Hematopoietic multipotent progenitor cell treated with erythropoietin and hydrocortisone succinate and interleukin-3 and kit ligand, for 15 days (in vitro differentiated cells): ENCODE measurements at places on chromosomes 16 and 17.

GRCh38 chr17:82859431-82860403 lies 19.9 kb upstream of the ZNF750 start:
- DNase-seq: no peak

DNA sequence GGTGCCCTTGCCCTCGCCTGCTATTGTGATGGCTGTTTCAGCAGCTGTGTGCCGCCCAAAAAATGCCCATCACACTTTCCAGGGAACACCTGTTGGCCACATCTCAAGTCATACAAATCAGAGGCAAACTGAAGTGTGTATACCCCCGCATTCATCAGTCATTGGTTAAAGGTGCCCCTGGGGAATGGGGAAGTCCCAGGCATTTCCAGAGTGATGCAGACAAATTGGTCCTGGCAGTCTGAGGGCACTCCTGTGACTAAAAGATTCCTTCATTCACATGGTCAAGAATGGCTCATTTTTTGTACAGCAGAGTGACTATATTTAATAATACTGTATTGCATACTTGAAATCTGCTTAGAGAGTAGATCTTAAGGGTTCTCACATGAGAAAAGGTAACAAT lies 102.9 kb upstream of the TMEM97 start:
- DNase-seq: no peak

DNA sequence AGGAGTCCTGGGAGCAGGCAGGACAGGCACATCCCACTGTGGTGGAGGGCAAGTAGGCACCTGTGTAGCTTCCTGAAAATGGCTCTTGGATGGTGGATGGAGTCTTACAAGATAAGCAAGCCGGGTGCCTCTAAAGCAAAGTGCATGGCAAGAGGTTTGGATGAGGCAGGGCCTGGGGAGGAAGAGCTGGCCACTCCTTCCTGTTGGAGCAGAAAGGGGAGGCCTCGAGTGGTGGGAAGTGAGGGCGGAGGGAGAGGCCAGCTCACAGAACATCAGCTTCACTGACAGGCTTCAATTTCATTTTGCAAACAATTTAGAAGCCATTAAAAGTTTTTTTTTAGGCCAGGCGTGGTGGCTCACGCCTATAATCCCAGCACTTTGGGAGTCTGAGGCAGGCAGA lies 31.0 kb downstream of the CD300A start:
- no peak for DNase-seq

- no peak for DNase-seq
These were observed 8.4 kb upstream of the PIPOX start for GRCh38 chr17:29034510-29034909.

DNA sequence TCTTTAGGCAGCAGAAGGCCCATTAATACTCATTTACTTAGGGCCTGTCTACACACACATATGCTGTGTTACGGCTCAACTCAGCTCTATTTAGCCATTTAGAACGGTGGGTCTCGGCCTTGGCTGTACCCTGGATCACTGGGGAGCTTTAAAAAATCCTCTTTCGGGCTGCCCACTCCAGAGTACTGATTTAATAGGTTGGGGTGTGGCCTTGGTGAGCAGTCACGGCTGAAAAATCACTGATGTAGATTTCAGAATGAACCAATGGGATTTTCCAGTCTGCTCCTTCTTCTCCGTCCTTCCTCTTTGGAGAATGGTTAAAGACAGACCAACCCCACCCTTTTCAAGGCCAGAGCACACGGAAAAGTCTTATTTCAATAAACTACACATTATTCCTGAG lies 223.5 kb downstream of the CCDC182 start:
- no peak for DNase-seq

DNA sequence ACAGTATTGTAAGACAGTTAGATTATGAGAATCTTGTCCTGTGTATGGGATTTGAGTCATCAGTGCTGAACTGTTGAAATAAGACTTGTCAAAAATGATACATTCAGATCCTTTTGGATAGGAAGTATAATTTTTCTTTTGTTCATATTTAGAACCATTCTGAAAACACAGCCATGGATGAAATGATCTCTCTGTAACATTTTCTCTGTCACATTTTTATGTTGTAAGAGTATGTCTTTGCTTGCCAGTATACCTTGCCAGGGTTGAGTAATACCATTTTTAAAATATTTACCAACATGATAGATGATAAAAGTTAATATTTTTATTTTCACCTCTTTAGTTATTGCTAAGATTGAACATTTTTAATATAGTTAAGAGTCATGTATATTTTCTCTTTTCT lies 45.0 kb downstream of the NSRP1 start:
- no peak for DNase-seq

DNA sequence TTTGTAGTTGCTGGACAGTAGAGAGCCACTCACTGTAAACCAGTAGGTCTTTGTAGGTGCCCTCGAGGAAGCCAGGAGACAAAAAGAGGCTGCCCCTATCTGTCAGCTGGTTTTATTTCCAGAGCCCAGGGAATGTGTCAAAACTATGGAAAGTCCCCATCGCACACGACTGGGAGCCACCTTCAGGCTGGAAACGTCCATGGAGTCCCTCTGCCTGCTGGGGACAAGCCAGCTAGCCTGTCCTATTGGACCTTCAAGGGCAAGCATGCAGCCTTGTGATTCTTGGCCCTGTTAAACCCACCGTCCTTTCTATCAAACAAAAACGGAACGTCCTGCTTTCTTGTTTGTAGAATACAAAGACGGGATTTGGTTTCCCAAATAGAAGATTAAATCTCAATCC lies 289.8 kb downstream of the SLC39A11 start:
- DNase-seq: no peak

DNA sequence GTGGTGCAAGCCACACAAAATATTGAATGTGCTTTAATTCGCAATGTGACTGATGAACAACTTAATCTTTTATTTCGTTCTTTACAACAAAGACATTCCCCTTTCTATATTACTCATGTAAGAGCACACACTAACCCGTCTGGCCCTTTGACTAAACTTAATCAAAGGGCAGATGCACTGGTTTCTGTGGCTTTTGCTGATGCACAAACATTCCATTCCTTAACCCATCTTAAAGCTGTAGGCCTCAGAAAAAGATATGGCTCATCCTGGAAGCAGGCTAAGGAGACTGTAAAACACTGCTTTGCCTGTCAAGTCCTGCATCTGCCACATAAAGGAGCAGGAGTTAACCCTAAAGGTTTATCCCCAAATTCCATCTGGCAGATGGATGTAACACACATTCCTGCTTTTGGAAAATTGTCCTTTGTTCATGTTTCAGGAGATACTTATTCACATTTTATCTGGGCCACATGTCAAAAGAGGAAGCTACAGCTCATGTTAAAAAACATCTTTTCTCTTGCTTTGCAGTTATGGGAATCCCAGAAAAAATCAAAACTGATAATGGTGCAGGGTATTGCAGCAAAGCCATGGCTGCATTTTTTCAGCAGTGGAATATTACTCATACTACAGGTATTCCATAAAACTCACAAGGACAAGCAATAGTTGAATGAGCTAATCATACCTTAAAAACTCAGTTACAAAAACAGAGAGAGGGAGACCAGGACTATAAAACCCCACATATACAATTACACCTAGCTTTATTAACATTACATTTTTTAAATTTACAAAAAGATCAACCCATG lies 137.2 kb downstream of the AHSP start:
- no peak for DNase-seq

DNA sequence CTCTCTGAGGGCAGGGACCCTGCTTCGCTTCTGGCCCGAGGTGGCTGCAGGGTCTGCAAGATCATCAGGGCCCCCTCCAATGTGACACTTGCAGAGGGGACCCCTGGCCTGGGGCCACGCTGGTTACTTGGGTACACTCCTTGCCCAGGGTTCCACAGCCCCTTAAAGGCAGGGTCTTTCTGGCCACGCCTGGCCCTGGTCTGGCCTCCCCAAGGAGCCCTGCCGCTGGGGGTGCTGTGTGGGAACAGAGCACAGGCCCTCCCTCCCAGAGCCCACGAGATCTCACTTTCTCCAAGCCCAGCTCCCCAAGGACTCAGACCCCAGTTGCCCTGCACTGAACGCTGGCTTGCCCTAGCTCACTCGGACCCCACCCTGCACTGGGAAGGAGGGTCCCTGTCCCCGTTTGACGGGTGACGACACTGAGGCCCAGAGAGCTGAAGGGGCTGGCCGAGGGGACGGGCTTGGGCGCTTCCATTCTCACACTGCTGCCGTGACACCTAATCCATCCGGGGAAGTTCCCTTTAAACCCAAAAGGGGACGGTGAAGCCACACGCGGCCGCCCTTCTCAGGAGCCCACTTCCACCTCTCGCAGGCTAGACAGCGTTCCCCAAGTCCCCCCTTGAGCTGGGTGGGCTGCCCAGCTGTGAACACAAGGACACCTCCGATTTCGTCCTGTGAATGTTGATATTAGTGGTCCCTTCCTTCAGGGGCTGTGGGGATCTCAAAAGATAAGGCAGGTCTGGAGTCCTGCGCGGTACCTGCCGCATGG lies 26.9 kb upstream of the OSGIN1 start:
- DNase-seq: no peak

- no peak for DNase-seq
These were observed 4.4 kb downstream of the MVP start for GRCh38 chr16:29824589-29825144.

- no peak for DNase-seq
These were observed 17.1 kb downstream of the HIGD1B start for GRCh38 chr17:44864831-44865230.

GRCh38 chr17:31078290-31078689 lies 16.5 kb upstream of the NF1 start:
- DNase-seq: no peak

DNA sequence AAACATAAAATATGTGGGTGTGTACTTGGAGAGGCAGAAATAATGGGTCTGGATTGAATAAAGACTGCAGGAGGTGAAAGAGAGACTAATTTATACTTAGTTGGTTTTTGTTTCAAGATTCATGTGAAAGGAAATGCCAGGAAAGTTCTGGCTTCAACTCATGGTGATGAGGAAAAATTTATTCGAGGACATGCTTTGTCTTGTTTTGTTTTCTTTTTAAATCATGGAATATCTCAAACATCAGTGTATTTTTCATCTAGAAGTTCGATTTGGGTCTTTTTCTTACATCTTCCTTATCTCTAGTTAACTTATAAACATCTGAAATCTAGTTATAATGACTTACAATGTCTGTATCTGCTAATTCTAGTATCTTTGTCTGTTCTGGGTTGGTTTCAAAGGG lies 115.1 kb downstream of the CDK5R1 start:
- DNase-seq: no peak

- DNase-seq: no peak
These were observed 29.3 kb downstream of the GINS3 start for GRCh38 chr16:58421529-58421928.
